ENCODE measurements at places on chromosomes 1 and 21.

- DNase-seq: no peak
Measured at GRCh38 chr21:44053567-44053966, 41.5 kb downstream of the TRAPPC10 start.

GRCh38 chr1:64922336-64922735 is 44.0 kb downstream of the JAK1 start:
- no peak for DNase-seq

DNA sequence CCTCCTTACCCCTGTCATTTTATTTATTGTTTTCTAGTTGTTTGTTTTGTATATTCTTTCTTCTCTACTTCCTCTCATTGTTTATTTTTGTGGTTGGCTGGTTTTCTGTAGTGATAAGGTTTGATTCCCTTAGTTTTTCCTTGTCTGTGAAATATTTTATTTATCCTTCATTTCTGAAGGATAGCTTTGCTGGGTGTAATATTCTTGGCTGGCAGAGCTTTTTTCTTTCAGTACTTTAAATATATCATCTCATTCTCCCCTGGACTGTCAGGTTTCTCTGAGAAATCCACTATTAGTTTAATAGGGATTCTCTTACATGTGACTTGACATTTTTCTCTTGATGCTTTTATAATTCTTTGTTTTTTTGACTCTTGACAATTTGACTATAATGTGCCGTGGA is 18.8 kb upstream of the TIPRL start:
- no peak for DNase-seq

- no peak for DNase-seq
Measured at GRCh38 chr1:155596864-155597263, 13.2 kb upstream of the MSTO1 start.
